ENCODE measurements at places on chromosomes 2 and 18.

DNA sequence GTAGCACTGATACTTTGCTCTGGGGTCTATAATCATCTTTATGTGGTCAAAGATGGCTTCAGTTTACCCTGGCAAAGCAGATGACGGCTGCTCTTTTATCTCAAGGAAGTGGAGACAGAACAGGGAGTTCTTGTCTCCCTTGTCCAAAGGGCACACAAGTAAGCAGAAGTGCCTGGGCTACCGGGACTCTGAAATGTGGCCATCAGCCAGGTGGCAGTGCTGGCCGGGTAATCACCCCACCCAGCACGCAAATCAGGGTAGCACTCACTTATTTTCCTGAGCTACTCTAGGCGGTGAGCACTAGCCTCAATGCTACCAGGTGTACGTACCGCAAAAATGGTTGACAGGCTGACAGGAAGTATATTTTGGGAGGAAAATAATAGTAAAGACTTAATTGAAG is 119.7 kb upstream of the ETAA1 start:
- no peak for DNase-seq

DNA sequence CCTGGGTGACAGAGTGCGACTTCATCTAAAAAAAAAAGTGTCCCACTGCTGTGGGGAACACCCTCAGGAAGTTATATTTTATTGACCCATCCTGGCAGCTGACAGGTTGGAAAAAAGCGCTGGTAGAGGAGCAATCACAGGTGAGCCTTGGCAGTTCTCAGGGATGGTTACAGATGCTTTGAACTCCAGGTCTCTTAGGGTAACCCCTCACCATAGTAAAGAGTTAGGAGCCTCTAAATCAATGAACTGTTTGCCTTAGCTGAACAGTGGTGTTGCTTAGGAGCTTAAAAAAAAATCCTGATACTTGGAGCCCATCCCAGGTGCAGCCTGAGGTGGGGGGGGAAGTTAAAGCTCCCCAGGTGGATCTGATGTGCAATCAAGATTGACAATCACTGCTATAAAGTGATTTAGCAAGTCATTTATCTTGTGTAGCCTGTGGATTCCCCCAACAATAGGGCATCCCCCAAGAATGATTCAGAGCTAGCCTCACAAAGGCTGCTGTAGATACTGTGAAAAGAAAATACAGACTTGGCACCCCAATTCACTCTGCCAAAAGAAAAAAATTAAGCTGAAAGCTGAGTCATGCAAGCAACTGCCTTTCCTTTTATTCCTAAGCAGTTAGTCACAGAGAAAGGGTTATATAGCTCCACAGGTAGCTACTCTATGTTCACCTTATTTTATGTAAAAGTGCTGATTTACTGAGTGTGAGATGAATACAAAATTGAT is 14.8 kb downstream of the SLC16A14 start:
- no peak for DNase-seq

- no peak for DNase-seq
Observed at GRCh38 chr2:79876430-79876829, 363.6 kb downstream of the CTNNA2 start.

- no peak for DNase-seq
Observed at GRCh38 chr2:146477383-146477782, 1367.4 kb upstream of the ACVR2A start.

GRCh38 chr2:43507137-43507536 is 88.7 kb downstream of the THADA start:
- no peak for DNase-seq

DNA sequence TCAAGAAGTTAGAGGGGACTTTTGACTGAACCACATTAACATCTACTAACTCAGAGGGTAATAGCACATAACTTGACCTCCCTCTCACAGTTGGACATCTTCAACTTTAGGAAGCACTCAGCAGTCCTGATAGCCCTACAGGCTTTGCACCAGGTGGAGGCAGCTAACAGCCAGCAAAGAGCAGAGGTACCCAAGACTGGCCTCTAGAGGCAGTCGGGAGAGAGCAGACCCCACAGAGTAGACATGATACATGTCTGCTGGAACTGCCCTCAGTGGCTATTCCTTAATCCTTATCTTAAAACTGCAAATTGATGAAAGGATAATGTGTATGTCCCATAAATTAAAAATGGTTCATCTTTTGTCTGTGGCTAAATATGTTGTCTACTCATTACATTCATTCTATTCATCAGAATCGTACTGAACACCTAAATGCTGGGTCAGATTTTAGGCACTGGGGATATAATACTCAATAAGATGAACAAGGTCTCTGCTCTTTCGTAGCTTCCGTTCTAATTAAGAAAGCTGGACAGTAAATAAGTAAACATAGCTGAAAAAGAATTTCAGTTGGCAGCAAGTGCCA is 49.8 kb downstream of the CAB39 start:
- DNase-seq: no peak
